ENCODE measurements at places on chromosomes 5 and 9.

- DNase-seq: no peak
Measured at GRCh38 chr9:4263591-4263990, 36.3 kb downstream of the GLIS3 start.

GRCh38 chr5:4651806-4652565 lies 488.1 kb upstream of the ADAMTS16 start:
- no peak for DNase-seq

- no peak for DNase-seq
Measured at GRCh38 chr5:64437496-64437895, 68.3 kb upstream of the RGS7BP start.

DNA sequence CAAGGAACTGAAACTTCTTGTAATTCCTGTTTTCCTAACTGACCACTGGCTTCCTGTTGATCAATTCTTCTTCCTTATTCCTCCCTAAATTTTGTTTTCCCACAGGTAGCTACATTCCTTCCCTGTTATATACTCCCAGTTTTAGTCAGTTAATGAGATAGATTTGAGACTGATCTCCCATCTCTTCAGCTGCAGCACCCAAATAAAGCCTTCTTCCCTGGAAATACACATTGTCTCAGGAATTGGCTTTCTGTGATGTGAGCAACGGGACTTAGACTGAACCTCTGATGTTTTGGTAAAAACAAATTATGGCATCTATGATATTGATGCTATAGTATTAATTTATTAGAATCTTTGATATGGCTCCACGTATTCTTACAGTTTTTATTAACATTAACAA lies 617.3 kb upstream of the ST8SIA4 start:
- DNase-seq: no peak

DNA sequence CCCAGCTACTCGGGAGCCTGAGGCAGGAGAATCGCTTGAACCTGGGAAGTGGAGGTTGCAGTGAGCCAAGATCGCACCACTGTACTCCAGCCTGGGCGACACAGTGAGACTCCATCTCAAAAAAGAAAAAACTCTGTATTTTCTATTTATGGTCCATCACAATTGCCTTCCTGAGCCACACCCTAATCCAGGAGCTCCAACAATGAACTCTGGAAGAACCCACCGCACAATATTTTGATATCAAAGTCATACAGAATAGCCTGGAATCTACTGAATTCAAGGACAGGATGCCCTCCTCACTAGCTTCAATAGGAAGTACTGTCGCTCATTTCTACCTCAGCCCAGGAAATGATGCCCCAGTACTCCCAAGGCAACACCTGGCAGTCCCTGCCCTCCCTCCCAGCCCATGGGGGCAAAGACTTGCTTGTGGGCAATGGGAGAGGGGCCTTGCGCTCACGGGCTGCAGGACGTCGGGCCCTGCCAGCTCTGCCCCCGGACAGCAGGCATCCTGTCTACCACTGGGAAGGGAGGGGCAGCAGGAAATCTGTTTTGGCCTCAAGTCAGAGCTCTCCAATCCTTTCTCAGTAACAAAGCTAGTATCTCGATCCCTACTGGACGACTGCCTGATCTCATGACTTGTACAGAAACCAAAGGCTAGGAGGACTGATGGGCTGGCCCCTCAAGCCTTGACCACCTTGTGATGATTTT lies 19.7 kb downstream of the UBAC1 start:
- DNase-seq: no peak

DNA sequence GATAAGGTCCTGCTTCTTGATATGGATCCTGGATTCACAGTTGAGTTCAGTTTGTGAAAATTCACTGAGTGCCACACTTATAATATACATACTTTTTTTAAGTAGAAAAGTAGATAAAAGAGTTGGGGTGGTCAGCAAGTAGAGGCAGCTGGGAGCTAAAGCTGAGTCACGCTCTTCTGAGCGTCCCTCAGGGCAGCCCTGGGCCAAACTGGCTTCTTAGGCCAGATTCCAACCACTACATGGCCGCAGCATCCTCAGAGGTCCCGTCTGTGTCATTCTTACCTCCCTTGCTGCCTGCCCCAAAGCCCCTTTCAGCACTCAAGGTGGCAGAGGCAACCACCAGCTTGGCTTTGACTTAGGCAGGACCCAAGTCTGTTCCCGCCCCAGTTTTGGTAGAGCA lies 123.3 kb upstream of the TBC1D2 start:
- no peak for DNase-seq

GRCh38 chr9:129125478-129125877 lies 14.3 kb downstream of the PTPA start:
- no peak for DNase-seq

GRCh38 chr9:100619665-100620064 lies 41.8 kb downstream of the CAVIN4 start:
- DNase-seq: no peak

Measured in brain (organoid and tissue), 16 donors.